ENCODE measurements at places on chromosomes 6 and 20. TPM values are rescaled to one million over a fixed set of nuclear protein-coding genes. Genes with fewer than 3 reads are reported as not detected.

GRCh38 chr6:14658886-14659561, 541.5 kb downstream of the CD83 start:
- DNase-seq, result peak; percentile 58

GRCh38 chr6:3614918-3615317, 136.6 kb downstream of the PXDC1 start:
- DNase-seq, result no peak

DNA sequence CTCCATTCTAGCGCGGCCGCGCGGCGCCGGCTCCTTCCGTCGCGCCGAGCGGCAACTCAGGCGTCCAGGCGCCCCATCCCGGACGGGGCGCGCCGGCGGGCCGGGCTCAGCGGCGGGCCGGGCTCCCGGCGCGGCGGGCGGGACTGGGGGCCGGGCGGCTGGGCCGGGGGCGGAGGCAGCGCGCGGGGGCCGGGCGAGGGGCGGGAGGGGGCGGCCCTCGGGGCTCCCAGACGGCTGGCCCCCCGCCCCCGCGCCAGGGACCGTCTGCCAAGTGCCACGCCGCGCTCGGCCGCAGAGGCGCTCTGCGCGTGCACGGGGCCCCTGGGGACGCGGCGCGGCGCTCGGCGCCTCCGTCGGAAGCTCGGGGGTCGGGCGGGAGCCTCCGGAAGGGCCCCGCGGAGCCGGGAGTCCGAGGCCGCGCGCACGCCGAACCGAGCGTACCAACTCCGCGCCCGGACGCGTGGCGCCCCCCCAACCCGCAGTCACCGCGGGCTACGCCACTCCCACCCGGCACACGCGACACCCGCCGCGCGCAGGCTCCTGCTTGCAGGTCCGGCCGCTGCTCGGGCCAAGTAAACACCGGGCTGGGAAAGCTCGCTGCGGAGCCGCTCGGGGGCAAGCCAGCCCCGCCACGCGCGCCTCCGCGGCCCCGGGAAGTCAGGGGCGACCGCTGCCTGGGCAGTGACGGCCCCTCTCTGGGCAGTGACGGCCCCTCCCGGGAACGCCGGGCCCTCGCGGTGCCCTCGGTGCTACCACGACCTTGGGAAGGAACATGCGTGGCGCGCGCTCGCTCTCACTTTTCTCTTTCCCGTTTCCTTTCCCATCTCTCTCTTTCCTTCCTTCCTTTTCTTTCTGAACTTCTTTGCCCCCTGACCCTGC, at the start of gene PREX1:
PREX1 (minus strand) TSS at position 145 of the 879 bp plus-strand sequence; CDS start at position 6, 139 bp downstream.
- DNase-seq, result peak; percentile 87

DNA sequence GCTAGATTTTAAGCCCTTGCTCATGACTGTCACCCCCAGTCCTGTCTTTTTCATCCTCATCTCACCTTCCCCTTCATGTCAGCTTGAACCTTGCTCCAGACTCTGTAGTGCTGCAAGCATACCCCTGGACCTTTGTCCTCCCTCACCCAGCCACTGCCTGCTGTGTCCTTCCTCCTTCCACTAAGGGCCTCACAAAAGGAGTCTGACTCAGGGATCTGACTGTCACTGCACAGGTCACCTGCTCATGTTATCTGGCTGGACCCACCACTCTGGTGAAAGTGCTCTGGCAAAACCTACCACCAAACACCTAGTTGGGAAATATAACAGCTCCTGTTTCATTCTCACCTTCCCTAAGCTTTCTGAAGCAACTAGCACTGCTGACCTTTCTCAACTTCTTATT, 151.4 kb downstream of the INSM1 start:
- no peak for DNase-seq

GRCh38 chr6:143569040-143569439, 57.5 kb upstream of the FUCA2 start:
- DNase-seq, result no peak

- DNase-seq, result peak; percentile 60
Observed at GRCh38 chr20:36454698-36455427, 86.5 kb upstream of the MYL9 start.

GRCh38 chr6:163533443-163533842, 118.9 kb downstream of the QKI start:
- DNase-seq, result peak; percentile 50

DNA sequence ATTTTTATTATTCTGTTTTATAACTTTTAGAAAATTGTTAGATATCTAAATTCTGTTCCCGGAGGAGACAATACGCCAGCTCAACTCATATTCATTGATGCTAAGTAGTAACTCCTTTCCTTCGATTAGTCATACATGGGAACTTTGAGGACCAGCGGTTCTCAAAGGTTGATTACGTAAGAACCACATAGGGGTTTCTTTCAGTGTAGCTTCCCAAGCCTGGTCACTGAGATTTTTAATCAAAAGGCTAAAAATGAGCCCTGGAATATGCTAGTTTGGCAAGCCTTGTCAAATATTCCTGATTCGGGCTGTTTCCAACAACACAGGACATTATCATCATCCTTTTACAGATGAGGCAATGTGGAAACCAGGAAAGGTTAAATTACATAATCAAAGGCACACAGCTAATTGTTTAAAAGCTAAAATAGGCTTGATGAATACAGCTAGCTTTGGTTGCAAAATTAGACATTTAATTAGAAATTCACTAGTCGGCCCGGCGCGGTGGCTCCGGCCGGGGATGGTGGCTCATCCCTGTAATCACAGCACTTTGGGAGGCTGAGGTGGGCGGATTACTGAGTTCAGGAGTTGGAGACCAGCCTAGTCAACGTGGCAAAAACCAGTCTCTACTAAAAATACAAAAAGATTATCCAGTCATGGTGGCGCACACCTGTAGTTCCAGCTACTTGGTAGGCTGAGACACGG, 14.6 kb upstream of the MEI4 start:
- DNase-seq, result no peak

- DNase-seq, result no peak
Observed at GRCh38 chr20:30488941-30489613, 768.4 kb upstream of the DEFB115 start.

GRCh38 chr6:110875548-110876169, 1.1 kb downstream of the AMD1 start:
- DNase-seq, result peak; percentile 52

GRCh38 chr6:143620447-143620846, 57.3 kb upstream of the PHACTR2 start:
- DNase-seq, result peak; percentile 60

DNA sequence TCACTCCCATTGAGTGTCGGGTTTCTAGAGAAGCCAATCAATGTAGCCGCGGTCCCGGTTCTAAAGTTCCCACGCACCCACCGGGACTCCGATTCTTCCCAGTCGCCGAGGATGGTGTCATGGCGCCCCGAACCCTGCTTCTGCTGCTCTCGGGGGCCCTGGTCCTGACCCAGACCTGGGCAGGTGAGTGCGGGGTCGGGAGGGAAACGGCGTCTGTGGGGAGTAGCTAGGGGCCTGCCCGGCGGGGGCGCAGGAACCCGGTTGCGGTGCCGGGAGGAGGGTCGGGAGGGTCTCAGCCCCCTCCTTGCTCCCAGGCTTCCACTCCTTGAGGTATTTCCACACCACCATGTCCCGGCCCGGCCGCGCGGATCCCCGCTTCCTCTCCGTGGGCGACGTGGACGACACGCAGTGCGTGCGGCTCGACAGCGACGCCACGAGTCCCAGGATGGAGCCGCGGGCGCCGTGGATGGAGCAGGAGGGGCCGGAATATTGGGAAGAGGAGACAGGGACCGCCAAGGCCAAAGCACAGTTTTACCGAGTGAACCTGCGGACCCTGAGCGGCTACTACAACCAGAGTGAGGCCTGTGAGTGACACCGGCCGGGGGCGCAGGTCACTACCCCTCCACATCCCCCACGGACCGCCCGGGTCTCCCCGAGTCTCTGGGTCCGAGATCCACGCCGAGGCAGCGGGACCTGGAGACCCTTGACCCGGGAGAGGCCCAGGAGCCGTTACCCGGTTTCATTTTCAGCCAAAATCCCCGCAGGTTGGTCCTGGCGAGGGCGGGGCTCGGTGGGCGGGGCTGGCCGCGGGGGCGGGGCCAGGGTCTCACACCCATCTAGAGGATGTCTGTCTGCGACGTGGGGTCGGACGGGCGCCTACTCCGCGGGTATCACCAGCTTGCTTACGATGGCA, 35.2 kb upstream of the HLA-G start:
- peak; percentile 11 for DNase-seq

- peak; percentile 19 for DNase-seq
Observed at GRCh38 chr20:51610761-51611624, 68.5 kb upstream of the NFATC2 start.

- no peak for DNase-seq
Observed at GRCh38 chr6:168390749-168391420, 50.1 kb upstream of the SMOC2 start.

DNA sequence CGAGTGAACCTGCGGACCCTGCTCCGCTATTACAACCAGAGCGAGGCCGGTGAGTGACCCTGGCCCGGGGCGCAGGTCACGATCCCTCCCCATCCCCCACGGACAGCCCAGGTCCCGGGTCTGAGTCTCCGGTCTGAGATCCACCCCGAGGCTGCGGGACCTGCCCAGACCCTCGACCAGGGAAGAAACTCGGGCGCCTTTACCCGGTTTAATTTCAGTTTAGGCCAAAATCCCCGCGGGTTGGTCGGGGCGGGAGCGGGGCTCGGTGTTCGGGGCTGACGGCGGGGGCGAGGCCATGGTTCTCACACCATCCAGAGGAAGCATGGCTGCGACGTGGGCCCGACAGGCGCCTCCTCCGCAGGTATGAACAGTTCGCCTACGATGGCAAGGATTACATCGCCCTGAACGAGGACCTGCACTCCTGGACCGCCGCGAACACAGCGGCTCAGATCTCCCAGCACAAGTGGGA, 46.9 kb upstream of the TRIM26 start:
- DNase-seq, result peak; percentile 20

- DNase-seq, result no peak
Observed at GRCh38 chr6:30870546-30870945, 13.8 kb upstream of the DDR1 start.

DNA sequence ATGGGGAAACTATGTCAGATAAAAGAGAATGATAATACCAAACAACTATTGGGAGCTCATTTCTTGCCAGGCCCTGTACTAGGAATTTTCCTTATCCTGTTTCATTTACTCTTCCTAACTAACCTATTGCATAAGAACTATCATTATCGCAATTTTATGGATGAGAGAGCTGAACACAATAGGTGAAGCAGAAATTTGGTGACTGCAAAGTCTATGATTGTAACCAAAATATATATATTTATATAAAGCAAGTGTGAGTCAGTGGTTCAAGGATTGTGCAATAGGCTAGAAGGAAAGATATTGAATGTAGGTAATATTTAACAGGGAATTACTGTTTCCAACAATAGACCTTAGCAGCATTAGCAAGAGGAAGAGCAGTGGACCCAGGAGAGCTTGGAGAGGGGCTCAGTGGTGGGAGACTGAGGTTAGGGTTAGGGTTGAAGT, 181.1 kb upstream of the TENT5A start:
- DNase-seq, result no peak

Gene ARFGAP1
- 104 TPM for polyA plus RNA-seq

Gene TCF21
- 14.5 TPM for polyA plus RNA-seq

Gene MROH8
- 1.6 TPM for polyA plus RNA-seq

Gene ATP5F1E
- polyA plus RNA-seq, result 53.9 TPM

Gene ZNF184
- 2.3 TPM for polyA plus RNA-seq

Gene GUCA1A
- polyA plus RNA-seq, result 0.02 TPM

Gene MICB
- polyA plus RNA-seq, result 3.8 TPM

Gene PRL
- polyA plus RNA-seq, result not detected

Gene TMC2
- 0.15 TPM for polyA plus RNA-seq
